ENCODE measurements at places on chromosomes 4 and X.

DNA sequence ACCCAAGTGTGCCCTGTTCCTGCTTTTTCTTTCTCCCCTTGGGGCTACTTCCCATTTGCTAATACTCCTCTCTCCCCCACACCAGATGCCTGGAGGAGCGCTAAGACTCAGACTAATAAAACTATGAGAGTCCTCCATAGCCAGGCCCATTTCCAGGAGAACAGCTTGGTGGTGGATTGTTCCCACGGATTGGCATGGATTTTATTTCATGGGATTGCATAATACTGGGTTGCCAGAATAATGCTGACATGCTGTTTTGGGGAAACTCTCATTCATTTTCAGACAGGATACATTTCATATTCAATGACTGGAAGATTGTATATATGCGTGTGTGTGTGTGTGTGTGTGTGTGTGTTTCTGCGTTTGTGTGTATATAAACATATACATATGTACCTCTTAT lies 447.5 kb upstream of the PITX2 start:
- DNase-seq, result no peak

DNA sequence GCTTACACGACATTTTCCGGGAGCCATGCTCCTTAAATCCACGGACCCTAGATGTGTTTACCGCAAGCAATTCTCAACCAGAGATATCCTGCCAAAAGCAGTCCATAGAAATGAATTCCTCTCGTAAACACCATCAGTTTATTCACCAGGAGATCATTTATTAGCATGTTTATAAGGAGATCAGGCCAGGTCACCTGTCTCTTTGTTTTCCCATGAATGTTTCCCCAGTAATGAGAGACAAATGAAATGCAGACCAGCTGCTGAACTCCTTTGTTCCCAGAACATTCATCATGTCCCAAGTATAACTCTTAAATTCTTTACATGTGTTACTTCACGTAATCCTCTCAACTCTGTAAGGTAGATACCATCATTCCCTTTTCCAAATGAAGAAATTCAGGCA lies 137.1 kb downstream of the DDX53 start:
- no peak for DNase-seq

GRCh38 chrX:39398215-39398962 lies 597.1 kb downstream of the MID1IP1 start:
- DNase-seq, result no peak

DNA sequence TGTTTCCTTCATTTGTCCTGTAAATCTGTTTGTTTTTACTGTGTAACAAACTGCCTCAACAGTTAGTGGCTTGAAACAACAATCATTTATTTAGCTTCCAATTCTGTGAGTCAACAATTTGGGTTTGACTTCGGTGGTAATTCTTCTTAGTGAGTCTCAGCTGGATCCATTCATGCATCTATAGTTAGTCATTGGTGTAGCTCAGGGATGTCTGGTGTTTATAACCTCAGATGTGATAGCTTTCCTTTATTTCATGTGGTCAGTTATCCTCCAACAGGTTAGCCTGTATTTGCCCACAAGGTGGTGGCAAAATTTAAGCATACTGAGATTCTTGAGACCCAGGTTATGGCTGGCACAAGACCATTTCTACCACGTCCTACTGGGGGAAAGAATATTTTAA lies 1267.2 kb downstream of the RAPGEF2 start:
- no peak for DNase-seq

DNA sequence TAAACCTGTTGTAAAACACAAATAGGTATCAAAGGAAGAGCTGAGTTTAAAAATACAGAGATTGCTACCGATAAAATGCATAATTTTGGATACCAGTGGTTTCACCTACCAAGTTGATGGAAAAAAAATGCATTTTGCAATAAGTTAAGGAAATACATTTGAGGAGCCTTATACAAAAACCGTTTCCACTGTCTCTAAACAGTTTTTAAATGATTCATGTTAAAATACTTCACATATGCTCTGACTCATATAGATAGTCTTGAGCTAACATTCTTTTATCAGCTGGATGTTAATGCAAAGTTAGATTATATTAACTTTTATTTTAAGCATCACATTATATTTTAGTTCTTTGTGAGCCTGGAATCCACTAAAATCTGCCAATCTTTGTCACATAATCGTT lies 50.6 kb upstream of the ANKRD17 start:
- no peak for DNase-seq

GRCh38 chrX:139766545-139766983 lies 58.6 kb upstream of the MCF2 start:
- DNase-seq, result no peak

- no peak for DNase-seq
Measured at GRCh38 chr4:3518511-3518880, 13.7 kb downstream of the LRPAP1 start.

DNA sequence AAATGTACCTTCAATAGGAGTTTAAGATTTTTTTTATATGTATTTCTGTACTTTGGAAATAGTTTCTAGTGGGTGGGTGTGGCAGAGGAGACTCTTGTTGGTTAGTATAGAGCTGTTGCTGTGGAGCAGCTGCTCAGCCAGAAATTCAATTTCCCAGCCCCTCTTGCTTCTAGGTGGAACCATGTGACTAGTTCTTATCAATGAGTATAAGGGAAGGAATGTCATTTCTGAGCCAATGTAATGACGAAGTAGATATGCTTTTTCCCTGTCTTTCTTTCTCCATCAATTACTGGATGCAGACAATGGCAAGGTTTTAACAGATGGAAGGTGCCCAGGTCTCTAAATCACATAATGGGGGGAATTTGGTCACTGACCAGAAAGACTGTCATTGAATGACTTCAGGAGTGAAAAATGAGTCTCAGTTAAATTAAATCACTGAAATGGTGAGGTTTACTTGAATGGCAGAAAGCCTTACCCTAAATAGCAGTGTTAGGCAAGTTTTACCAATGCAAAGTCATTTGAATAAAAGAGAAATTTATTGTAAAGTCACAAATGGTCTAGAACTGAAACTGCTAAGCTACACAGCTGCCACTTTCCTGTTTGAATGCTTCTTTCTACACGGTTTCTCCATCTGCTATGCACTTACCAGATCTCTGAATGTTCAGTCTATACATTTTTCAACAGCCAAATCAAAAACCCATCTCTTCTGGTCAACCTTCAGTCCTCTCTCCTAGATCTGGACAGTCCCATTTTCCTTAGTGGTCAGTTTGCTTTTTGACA lies 795.4 kb upstream of the MAGEB2 start:
- no peak for DNase-seq

DNA sequence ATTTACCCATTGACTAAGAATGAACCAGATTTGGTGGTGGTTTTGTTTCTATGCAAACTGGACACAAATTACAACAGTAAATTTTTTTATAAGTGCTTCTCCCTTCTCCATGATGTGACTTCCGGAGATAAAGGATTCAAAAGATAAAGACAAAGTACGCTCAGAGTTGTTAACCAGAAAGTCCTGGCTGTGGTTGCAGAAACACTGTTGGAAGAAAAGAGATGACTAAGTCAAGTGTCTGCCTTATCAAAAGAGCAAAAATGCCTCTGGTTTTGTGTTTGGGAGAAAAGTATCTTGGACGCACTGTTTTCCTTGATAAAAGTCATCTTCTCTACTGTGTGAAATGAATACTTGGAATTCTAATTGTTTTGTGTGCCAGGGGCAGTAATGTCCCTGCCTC lies 213.4 kb downstream of the GC start:
- no peak for DNase-seq

GRCh38 chr4:40812386-40812785 lies 62.6 kb downstream of the NSUN7 start:
- no peak for DNase-seq

GRCh38 chr4:11669156-11669555 lies 240.5 kb upstream of the HS3ST1 start:
- DNase-seq, result no peak

DNA sequence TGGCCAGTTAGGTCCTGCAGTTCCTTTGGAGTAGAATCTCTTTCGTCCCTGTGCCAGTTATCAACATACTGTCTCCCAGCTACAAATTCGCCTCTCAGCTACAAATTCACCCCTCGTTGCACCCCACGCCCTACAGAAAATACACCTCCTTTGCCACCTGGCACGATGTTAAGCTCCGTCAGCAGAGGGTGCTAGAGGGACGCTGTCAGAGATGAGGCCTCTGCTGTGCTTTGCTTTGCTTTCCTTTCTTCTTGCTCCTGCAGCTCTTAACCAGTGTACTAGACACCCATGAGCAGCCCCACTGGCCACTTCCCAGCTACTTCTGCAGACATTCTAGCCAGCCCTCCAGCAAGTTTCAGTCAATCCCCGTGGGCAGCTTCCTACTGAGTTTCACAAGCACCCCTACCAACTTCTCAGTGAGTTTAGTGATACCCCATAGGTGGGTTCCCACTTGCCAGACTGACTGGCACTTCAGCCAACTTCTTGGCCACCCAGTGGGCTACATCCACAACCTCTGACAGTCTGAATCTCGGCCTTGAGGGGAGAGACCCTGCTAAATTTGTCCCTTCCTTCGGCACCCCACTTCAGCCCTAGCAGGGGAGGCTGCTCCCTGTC lies 21.8 kb downstream of the HAUS3 start:
- peak; percentile 79 for DNase-seq
